Renal cortex interstitium (tissue), 15 donors: ENCODE measurements at places on chromosomes 1 and 21.

DNA sequence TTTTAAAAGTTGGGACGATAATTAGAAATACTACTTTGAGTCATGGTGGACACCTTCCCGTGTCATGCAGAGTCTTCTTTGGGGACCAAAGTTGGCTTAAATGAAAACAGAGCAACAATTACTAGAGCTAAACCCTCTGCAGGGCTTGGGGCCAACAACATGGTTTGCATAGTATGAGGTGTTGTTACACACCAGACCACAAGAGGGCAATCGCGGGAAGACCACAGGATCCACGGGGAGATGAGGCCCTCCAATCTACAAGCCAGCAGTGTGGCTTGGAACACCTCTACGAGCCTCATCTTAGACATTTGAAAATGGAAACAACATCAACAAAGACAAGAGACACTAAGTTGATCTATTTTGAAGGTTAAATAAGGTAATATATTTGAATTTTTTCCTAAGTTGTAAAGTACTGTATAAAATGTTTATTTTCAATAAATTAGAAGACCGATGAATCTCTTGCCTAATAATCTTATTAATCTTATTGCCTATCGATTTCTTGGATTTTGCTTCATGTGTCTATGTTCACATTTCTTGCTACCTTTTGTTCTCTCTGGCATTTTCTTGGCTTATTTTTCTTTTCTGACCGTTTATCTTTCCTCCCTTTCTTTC lies 8.2 kb upstream of the SMCP start:
- peak; percentile 28 for DNase-seq

DNA sequence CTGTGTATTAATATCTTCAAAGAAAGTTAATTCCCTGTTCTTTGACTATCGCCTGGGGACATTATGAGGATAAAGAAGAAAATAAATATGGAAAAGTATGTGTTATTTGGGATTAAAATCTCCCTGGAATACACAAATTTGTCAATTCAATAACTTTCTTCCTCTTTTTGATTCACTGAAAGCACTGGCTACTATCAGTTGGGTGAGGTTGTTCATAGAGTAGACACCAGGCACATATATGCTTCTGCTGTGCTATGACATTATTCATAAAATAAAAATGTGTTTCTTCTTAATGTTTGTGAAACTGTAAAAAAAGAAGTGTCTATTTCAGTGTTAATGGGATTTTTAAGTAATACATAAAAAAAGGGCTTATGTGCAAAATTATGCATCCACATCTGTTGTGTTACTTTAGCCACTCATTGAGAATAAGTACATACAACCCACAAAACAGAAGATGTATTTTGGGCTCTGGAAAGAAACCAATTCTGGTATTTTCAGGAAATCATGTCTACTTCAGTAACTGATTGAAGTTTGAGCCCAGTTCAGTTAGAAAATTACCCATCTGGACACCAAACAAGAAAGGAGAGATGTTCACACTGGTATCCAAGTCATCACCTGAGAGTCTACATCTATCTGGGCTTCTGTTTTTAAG lies 169.4 kb downstream of the GABPA start:
- DNase-seq, result no peak

DNA sequence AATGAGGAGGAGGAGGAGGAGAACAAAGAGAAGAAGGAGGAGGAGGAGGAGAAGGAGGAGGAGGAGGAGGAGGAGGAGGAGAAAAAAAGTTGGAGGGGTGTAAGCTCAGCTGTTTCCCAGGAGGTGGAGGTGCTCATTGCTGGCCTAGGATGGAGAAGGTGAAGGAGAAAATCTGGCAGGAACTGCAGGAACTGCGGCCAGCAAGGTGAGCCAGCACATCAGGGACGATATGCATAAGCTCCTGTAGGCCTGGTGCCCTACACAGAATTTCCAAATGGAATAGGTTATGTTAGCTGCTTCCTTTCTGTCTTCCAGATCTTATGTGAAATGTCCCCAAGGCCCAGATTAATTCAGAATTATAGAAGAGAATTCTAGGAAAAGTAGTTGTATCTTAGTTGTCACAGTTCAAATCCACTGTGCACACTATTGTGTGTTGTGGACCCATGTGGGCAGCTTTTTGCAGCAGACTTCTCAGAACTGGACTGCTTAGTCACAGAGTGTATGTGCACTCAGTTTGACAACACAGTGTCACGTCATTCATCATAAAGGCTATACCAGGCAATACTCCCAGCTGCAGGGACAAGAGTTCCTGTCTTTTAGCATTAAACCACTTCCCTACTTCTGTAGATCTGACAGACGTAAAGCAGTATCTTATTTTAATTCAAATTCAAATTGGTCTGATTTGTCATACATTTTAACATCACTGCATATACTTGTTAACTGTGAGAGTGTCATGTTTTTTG lies 303.7 kb downstream of the HLX start:
- no peak for DNase-seq

DNA sequence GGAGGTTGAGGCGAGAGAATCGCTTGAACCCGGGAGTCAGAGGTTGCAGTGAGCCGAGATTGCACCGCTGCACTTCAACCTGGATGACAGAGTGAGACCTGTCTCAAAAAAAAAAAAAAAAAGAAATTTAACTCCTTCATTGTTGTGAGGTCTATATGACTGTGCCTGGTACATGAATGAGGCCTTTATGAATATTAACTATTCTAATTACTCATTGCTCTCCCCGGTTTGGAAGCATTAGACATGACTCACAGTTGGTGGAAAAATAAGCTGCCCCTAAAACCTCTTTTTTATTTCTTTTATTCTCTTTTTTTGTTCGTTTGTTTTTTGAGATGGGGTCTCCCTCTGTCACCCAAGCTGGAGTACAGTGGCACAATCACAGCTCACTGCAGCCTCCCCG lies 3.3 kb downstream of the NPPB start:
- no peak for DNase-seq

- no peak for DNase-seq
Observed at GRCh38 chr1:147738129-147738528, 22.3 kb downstream of the GJA5 start.

DNA sequence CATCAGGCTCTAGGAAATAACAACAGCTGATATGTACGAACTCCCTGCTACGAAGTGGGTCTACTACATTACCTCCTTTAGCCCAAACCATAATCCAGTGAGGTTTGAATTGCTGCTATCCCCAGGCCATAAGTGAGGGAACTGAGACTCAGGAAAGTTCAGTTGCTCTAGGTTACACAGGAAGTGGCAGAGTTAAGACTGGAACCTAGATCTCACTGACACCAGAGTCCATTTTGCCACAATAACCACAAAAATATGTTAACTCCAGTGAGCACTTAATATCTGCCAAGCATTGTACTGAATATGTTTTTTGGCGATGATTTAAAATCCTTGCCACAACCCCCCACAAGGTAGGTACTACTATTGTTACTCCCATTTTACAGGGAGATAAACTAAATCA lies 8.9 kb upstream of the TADA1 start:
- no peak for DNase-seq

DNA sequence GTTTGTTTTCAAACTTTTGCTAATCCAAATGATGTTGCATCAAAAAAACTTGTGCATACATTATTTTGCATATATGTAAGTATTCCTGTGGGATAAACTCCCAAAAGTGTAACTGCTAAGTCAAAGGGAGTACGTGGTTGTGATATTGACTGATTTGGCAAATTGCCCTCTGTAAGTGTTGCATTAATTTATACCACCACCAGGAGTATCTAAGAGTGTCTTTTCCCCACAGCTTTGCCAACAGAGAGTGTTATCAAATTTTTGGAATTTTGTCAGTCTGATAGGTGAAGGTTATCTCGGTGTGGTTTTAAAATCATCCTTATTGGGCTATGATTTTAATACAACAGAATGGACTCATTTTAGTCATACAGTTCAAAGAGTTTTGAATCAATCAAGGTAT lies 30.1 kb upstream of the PARP1 start:
- DNase-seq, result no peak

DNA sequence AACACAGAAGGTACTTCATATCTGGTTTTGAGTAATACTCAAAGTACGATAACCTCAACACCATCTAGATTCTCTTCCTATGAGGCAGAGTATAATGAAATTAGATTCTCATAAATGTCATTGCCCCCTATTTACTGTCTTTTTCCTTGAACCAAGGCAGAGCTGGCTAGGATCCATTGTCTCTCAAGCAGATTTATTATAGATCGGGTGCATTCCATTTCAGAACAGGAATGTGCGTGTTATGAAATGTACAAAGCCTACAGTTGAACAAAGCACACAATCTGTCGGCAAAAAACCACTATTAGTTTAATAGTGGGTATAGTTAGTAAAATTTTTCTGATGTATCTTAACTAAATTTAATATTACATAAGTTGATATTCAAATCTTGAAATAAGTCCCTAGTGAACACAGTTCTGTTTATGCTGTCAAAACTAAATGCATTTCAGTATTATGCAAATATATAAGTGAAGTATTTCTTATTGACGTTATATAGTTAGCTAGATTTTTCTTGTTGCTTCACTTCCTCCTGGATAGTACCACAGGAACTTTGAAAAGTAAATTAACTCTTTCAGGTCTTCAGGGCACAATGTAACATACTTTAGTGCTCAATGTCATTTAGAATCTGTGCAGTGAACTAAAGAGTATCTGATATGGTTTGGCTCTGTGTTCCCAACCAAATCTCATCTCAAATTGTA lies 92.1 kb downstream of the DDAH1 start:
- no peak for DNase-seq

- DNase-seq, result no peak
Observed at GRCh38 chr1:68221980-68222373, 10.3 kb downstream of the WLS start.

DNA sequence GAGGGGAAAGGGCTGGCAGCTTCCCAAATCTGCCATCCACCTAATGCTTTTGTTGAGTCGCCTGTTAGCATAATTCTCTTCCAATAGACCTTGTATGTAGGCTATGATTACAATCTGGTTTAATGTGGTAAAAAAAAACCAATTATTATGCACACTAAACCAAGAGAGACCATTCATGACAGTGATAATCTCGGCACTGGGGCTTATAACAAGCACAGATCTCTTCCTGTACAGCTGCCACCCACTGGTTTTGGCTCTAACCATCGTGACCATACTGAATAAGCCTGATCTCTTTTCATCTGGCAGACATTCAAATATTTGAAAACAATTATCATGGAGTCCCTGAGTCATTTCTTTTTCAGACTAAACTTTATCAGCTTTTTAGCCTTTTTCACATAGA lies 12.0 kb upstream of the SYT14 start:
- no peak for DNase-seq
